ENCODE measurements at places on chromosomes 4 and X. TPM values are rescaled to one million over a fixed set of nuclear protein-coding genes. Genes with fewer than 3 reads are reported as not detected.
A peak's percentile ranks its signal among the peaks of the same experiment; 100 is the strongest.

Gene PDGFC
- 25.4 TPM for total RNA-seq

Gene SPANXN3
- not detected for total RNA-seq

DNA sequence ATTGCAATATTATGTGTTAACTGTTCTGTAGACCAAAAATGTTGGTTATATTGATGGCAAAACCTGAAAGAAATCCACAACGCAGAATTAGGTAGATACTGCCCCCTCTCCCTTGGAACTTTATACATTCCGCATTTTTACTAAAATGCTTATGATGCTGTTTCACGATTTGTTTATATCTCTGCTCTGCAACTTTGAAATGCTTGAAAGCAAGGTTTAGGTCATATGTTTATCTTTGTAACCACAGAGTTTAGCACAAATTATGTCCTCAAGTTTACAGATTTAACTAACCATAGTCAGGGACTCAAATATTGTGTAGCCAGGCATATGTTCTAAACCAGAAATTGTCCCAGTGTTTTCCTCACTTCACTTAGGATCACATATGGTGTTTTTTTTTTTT lies 66.1 kb upstream of the H2AZ1 start:
- H3K27me3 ChIP-seq = peaks cover 6% of the 10 kb centered on the region
- H3K36me3 ChIP-seq = no peaks in the 10 kb centered on the region
- no peak overlapping the region for H3K27ac ChIP-seq

DNA sequence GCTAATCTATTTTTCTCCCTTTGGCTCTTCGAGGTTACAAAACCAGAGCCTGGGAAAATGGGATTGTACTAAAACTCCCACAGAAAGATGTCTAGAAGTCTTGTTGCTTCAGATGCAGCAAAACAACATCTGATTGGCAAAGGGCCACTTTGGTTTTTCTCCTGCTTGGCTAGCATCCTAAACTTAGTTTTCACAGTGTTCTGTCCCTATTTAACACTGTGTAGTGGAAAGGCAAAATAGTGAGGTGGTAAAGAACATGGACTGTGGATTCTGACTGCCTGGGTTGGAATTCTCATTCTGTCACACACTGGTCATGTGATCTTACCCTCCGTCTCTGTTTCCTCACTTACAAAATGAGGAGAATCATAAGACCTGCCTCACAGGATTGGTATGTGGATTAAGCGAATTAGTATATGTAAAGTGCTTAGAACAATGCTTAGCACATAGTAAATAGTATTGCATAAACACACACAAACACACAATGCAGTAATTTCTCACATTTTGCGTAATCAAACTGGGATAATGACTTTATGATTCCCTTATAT lies 23.5 kb downstream of the TIGD2 start:
- peaks cover 9% of the 10 kb centered on the region for H3K4me1 ChIP-seq
- peak overlapping the region; percentile 64 for H3K27ac ChIP-seq
- H3K36me3 ChIP-seq = no peaks in the 10 kb centered on the region
- peaks cover 7% of the 10 kb centered on the region for H3K27me3 ChIP-seq
- H3K4me3 ChIP-seq = no peak overlapping the region

DNA sequence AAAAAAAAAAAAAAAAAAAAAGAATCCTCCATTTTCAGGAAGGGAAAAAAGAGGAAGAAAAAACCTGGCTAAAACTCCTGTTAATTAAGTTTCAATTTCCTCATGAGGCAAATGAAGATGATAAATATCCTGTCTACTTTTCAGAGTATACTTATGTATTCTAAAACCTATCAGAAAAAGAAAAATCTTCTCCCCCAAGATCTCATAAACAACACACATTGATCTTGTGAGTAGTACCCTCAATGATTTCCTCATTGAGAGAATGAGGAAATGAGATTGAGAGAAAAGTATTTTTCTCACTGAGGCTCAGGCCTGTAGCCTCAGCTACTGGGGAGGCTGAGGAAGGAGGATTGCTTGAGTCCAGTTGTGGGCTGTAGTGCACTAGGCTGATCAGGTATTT lies 146.7 kb downstream of the TET2 start:
- DNase-seq = no peak
- H3K27ac ChIP-seq = no peak overlapping the region
- H3K36me3 ChIP-seq = no peaks in the 10 kb centered on the region
- no peak overlapping the region for H3K4me3 ChIP-seq

- H3K27ac ChIP-seq = peak overlapping the region; percentile 85
- no peak overlapping the region for H3K4me3 ChIP-seq
- H3K36me3 ChIP-seq = peaks cover 9% of the 10 kb centered on the region
- peaks cover 54% of the 10 kb centered on the region for H3K4me1 ChIP-seq
- no peak for DNase-seq
These were observed 99.7 kb downstream of the FIP1L1 start for GRCh38 chr4:53477038-53477565.

- no peak for DNase-seq
- H3K27me3 ChIP-seq = no peaks in the 10 kb centered on the region
- H3K27ac ChIP-seq = no peak overlapping the region
- no peaks in the 10 kb centered on the region for H3K36me3 ChIP-seq
These were observed 446.3 kb upstream of the FRG1 start for GRCh38 chr4:189494407-189494806.

DNA sequence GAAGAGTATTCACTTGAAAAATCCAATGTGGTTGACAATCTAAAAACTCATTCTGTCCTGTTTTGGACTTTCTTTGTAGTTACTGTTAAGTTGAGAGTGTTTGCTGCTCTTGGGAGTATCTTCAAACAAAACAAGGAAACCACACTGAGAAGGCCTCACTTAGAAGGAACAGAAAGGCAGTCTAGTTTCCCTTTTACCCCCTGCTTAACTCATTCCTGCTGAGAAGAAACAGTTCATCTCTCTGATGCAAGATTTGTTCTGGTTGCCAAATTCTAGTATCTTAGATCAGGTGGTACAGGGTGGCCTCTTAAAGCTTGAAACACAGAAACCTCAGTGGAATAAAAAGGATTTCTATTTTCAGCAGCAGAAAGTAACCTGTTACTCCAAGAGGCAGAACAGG lies 41.4 kb downstream of the GUCY2F start:
- peaks cover 25% of the 10 kb centered on the region for H3K27me3 ChIP-seq
- H3K27ac ChIP-seq = no peak overlapping the region
- no peak for DNase-seq
- no peak overlapping the region for H3K4me3 ChIP-seq
- no peaks in the 10 kb centered on the region for H3K4me1 ChIP-seq
- H3K36me3 ChIP-seq = no peaks in the 10 kb centered on the region

DNA sequence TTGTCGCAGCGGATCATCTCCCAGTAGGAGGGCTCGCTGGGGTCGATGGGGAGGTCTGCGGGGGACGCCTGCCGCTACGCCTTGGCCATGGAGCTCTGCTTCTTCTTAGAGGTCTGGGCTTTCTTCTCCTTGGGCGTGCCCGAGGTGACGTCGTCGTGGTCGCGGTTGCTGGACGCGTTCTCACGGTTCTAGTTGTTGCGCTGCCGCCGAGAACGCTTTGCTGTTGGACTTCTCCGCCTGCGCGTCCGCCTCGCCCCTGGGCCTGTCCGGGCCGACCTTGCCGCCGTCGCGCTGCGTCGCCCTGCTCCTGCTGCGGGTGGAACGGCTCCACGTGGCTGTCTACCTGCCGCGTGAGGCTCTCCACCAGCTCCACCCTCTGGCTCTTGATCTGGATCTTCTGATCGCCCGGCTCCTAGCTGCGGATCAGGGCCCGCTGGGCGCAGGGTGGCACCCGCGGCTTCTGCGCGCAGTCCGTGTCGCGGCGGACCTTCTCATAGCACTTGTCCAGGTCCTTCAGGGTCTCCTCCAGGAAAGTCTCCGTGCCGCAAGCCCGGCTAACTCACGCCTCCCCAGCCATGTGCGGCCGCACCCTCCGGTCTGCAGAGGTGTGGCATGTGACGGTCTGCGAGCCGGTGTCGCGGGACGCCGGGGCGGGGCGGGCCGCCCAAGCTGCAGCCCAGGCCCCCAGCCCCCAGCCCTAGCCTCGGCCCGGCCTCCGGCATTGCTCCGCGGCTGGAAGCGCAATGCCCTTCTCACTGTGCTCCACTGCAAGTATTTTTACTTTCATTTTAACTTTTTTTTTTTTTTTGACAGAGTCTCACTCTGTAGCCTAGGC lies 40.5 kb upstream of the OGT start:
- no peaks in the 10 kb centered on the region for H3K36me3 ChIP-seq
- no peaks in the 10 kb centered on the region for H3K27me3 ChIP-seq
- H3K27ac ChIP-seq = no peak overlapping the region
- H3K4me1 ChIP-seq = no peaks in the 10 kb centered on the region

GRCh38 chrX:115535844-115536243 lies 25.1 kb upstream of the PLS3 start:
- H3K27me3 ChIP-seq = no peaks in the 10 kb centered on the region
- no peak overlapping the region for H3K27ac ChIP-seq
- peaks cover 8% of the 10 kb centered on the region for H3K36me3 ChIP-seq
- H3K4me3 ChIP-seq = no peak overlapping the region
- peaks cover 30% of the 10 kb centered on the region for H3K4me1 ChIP-seq

- H3K27ac ChIP-seq = no peak overlapping the region
- H3K4me3 ChIP-seq = no peak overlapping the region
- DNase-seq = no peak
- H3K4me1 ChIP-seq = peaks cover 8% of the 10 kb centered on the region
These were observed 23.9 kb upstream of the MXD4 start for GRCh38 chr4:2285613-2286381.

DNA sequence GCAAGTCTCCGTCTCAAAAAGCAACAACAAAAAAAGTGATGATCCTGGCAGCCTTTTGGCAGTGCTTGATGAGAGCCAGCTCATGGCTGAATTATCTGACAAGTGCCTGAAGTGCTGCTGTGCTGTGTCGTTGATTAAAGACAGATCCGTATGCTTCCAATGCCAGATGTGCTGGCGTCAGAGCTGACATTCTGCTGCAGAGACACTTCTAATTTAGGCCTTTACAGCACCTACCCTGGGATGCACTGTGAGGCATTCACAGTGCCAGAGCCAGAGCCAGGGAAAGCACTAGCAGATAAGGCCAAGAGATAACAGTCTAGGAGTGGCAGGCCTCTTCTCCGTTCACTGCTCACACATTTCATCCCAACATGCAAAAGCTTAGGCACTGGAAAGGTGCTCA lies 995.5 kb downstream of the RAB28 start:
- H3K27me3 ChIP-seq = no peaks in the 10 kb centered on the region
- H3K36me3 ChIP-seq = no peaks in the 10 kb centered on the region
- H3K4me3 ChIP-seq = no peak overlapping the region
- no peak for DNase-seq
- H3K27ac ChIP-seq = no peak overlapping the region

DNA sequence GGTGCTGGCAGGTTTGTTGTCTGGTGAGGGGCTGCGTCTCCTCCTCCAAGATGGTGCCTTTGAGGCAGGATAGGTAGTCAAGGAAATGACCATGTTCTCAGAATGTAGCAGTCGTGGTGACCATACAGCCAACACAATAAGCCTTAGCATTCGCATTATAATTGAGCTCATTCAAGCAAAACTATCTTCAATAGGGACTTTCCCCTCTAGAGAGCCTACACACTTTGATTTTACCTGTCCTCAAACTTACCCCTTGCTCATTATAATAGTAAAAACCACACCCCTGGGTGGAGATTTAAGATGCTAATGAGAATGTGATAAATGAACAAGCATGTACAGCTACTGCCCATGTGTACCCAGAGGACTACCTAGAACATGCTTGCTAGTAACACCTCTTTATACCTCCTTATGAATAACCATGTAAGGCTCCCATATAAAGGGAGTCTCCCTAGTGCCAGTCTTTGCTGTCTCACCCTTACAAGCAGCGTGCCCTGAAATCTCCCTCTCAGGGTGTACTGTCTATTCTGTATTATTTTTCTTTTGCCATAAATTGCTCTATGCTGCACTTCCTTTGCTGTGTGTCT lies 48.2 kb downstream of the FGFBP1 start:
- H3K27ac ChIP-seq = no peak overlapping the region
- H3K27me3 ChIP-seq = no peaks in the 10 kb centered on the region
- H3K36me3 ChIP-seq = no peaks in the 10 kb centered on the region
- peaks cover 23% of the 10 kb centered on the region for H3K4me1 ChIP-seq

GRCh38 chr4:41236032-41236431 lies 20.7 kb upstream of the UCHL1 start:
- H3K27ac ChIP-seq = no peak overlapping the region
- H3K36me3 ChIP-seq = no peaks in the 10 kb centered on the region
- peaks cover 11% of the 10 kb centered on the region for H3K27me3 ChIP-seq
- no peak for DNase-seq
- H3K4me3 ChIP-seq = no peak overlapping the region

DNA sequence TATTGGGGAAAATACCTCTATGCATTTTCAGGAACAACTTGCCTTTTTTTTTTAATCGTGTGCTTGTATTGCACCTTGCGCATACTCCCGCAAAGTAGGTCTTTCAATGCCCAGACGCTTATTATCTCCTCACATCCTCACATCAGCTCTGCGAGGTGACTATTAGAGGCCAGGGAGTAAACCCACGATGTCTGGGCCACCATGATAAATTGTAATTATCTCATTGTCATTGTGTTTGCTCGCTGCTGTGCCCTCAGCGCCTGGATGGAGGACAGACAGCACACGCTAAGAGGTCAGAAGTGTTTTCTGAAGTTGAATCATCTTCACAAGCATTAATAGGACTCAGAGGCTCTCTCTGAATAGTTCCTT lies 1.0 kb upstream of the RELL1 start:
- peaks cover 13% of the 10 kb centered on the region for H3K4me1 ChIP-seq
- no peak for DNase-seq
- H3K27me3 ChIP-seq = no peaks in the 10 kb centered on the region
- H3K36me3 ChIP-seq = no peaks in the 10 kb centered on the region

DNA sequence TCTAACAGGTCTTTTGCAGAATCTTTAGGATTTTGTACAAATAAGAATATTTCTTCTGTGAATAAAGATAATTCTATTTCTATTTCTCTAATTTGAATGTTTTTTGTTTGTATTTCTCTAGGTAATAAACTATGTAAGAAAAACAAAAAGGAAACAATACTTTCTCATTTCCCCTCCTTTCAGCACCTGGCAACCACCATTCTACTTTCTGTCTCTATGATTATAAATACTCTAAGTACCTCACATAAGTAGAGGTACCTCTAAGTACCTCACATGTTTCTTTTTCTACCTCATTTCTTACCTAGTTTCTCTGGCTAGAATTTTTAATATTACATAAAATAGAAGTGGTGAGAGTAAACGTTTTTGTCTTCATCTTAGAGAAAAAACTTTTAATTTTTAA lies 550.0 kb downstream of the EPHA5 start:
- H3K27me3 ChIP-seq = peaks cover 65% of the 10 kb centered on the region
- H3K27ac ChIP-seq = no peak overlapping the region
- no peak for DNase-seq
- H3K36me3 ChIP-seq = no peaks in the 10 kb centered on the region

DNA sequence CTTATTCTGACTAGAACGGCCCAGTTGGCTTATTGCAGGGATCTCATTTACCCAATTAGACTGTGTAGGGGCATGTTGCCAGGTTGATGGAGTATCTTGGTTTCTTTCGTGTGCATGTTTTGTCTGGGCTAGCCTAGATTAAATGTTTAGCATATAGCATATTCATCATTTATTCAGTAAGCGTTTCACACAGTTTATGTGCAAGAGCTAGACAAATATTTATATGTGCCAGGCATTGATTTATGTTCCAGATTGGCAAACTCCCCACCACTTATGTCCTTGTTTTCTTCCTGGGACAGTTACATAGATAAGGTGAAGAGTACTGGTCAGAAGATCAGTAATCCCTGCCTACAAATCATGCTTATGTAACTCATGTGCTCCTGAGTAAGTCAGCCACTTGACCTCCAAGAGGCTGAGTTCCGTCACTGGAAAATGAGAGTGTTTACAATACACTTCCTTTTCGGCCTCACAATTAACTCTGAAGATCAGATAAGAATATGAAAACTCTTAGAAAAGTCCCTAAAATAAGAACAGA lies 57.2 kb downstream of the RUFY3 start:
- DNase-seq = no peak
- no peaks in the 10 kb centered on the region for H3K27me3 ChIP-seq
- H3K36me3 ChIP-seq = peaks cover 33% of the 10 kb centered on the region
- H3K4me1 ChIP-seq = no peaks in the 10 kb centered on the region
- no peak overlapping the region for H3K27ac ChIP-seq

All from osteocyte (in vitro differentiated cells).